ENCODE measurements at places on chromosomes 7 and 10. TPM values are rescaled to one million over a fixed set of nuclear protein-coding genes. Genes with fewer than 3 reads are reported as not detected.

Gene MSS51
- total RNA-seq, result 1.9 TPM

Gene ITGA8
- 6.1 TPM for total RNA-seq

Gene SFTPA1
- total RNA-seq, result not detected

Gene LIPK
- not detected for total RNA-seq

Gene FAM171A1
- 60.5 TPM for total RNA-seq

Gene ASIC3
- total RNA-seq, result 1.4 TPM

Gene DYNC1I1
- 3.0 TPM for total RNA-seq

Gene TEX36
- total RNA-seq, result not detected

Gene SDK1
- 3.4 TPM for total RNA-seq

Gene PEX1
- 19.0 TPM for total RNA-seq

Gene OPN4
- total RNA-seq, result 0.15 TPM

Gene ADAM8
- total RNA-seq, result 2.3 TPM
